ENCODE measurements at places on chromosomes 12 and 14.

- H3K4me1 ChIP-seq: no peaks in the 10 kb centered on the region
- no peak overlapping the region for H3K4me3 ChIP-seq
- no peak for DNase-seq
- no peak overlapping the region for H3K27ac ChIP-seq
- peaks cover 24% of the 10 kb centered on the region for H3K36me3 ChIP-seq
Measured at GRCh38 chr12:14275886-14276285, 89.6 kb upstream of the ATF7IP start.

- DNase-seq: no peak
- no peaks in the 10 kb centered on the region for H3K4me1 ChIP-seq
- H3K4me3 ChIP-seq: no peak overlapping the region
- H3K27ac ChIP-seq: no peak overlapping the region
Measured at GRCh38 chr12:130452546-130452945, 114.9 kb downstream of the PIWIL1 start.

- H3K36me3 ChIP-seq: no peaks in the 10 kb centered on the region
- no peak overlapping the region for H3K27ac ChIP-seq
- no peaks in the 10 kb centered on the region for H3K4me1 ChIP-seq
- H3K27me3 ChIP-seq: peaks cover 56% of the 10 kb centered on the region
- no peak for DNase-seq
Measured at GRCh38 chr12:49294086-49294803, 702 bp upstream of the PRPH start.

GRCh38 chr12:55955800-55956508 lies 9.9 kb downstream of the PMEL start:
- H3K27ac ChIP-seq: no peak overlapping the region
- H3K27me3 ChIP-seq: no peaks in the 10 kb centered on the region
- H3K4me1 ChIP-seq: no peaks in the 10 kb centered on the region
- peaks cover 4% of the 10 kb centered on the region for H3K36me3 ChIP-seq
- DNase-seq: peak; percentile 58

DNA sequence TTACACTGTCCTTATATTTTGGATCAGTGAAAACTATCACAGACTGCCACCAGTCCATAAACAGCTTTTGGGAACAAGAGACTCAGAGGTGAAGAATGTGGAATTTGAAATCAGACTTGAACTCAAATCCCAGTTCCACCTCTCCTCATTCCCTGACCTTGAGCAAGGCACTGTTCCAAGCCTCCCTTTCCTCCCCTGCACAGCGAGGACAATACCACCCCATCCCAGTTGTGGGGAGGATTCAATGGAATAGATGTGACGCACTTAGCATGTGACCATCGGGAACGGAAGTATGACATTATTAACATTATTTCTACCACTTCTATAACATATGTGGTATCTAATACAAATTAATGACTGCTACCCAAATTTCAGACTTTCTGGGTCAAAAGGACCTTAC lies 63.5 kb downstream of the DPF3 start:
- H3K27me3 ChIP-seq: no peaks in the 10 kb centered on the region
- H3K4me3 ChIP-seq: no peak overlapping the region
- no peaks in the 10 kb centered on the region for H3K36me3 ChIP-seq

DNA sequence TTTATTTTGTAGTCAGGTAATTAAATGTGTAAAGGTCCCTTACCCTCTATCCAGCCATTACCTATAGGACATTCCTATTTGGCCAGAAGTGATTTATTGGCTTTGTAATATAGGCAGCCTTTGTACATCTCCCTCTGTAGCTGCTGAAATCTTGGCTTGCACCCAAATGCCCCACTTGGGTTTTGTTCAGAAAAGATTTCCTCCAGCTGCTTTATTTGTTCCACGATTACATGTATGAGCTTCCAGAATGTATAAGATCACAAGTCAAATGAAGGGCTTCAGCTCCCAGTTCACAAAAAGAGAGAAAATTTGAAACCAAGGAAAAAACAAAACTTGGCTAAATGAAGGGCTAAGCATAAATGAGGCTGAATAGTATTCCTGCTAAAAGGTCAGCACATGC lies 103.4 kb downstream of the EFCAB11 start:
- no peaks in the 10 kb centered on the region for H3K36me3 ChIP-seq
- DNase-seq: no peak
- H3K4me3 ChIP-seq: no peak overlapping the region
- no peak overlapping the region for H3K27ac ChIP-seq
- no peaks in the 10 kb centered on the region for H3K27me3 ChIP-seq

GRCh38 chr12:65526311-65526710 lies 247.8 kb downstream of the MSRB3 start:
- no peak overlapping the region for H3K27ac ChIP-seq
- DNase-seq: no peak
- H3K4me3 ChIP-seq: no peak overlapping the region
- no peaks in the 10 kb centered on the region for H3K4me1 ChIP-seq
- H3K36me3 ChIP-seq: no peaks in the 10 kb centered on the region
- no peaks in the 10 kb centered on the region for H3K27me3 ChIP-seq

GRCh38 chr14:96502621-96503305 lies 581 bp downstream of the PAPOLA start:
- peak overlapping the region; percentile 98 for H3K4me3 ChIP-seq
- H3K27me3 ChIP-seq: no peaks in the 10 kb centered on the region
- peak overlapping the region; percentile 16 for H3K27ac ChIP-seq
- H3K4me1 ChIP-seq: no peaks in the 10 kb centered on the region
- DNase-seq: peak; percentile 50

DNA sequence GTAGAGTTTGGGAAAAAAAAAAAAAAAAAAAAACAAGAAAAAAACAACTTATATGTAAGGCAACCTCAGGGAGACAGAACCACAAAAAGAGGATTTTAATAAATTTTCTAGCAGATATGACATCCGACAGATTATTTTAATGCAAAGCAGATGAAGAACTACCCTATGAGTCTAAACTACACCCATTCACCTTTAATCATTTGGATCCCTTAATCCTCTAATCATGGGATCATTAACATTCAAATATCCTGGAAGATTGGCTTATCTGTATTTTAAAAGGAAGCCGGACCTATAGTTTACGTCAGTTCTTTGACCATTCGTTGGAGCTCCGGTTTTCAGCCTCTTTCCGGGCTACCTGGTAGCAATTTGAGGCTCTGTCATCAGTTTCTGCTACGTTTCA lies at the start of gene DPPA3:
Gene DPPA3, plus strand, starts transcription at position 301 of the 400 bp plus-strand sequence. CDS start 138 bp downstream, outside the sequence.
- no peaks in the 10 kb centered on the region for H3K27me3 ChIP-seq
- H3K4me1 ChIP-seq: peaks cover 2% of the 10 kb centered on the region
- H3K4me3 ChIP-seq: no peak within 1 kb of the TSS
- H3K36me3 ChIP-seq: no peaks in the 10 kb centered on the region
- DNase-seq: no peak

DNA sequence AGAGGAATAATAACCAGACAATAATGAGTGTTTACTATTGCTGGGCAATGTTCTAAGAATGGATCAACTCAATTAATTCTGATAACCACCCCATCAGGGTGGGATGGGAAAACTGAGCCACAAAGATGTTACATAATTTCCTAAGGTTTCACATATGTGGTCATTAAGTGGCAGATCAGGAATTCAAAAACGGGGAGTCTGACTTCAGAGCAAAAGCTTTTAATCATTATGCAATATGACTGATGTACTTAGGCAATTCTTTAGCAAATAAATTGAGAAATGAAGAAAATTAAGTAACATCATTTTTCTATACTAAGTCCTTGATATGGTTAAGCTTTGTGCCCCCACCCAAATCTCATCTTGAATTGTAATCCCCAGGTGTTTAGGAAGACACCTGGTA lies 53.4 kb downstream of the PLCZ1 start:
- no peak overlapping the region for H3K4me3 ChIP-seq
- 0 out of 2 replicates have a peak, but pooled peaks cover 2% of the 10 kb centered on the region for H3K4me1 ChIP-seq
- no peak for DNase-seq
- no peak overlapping the region for H3K27ac ChIP-seq

DNA sequence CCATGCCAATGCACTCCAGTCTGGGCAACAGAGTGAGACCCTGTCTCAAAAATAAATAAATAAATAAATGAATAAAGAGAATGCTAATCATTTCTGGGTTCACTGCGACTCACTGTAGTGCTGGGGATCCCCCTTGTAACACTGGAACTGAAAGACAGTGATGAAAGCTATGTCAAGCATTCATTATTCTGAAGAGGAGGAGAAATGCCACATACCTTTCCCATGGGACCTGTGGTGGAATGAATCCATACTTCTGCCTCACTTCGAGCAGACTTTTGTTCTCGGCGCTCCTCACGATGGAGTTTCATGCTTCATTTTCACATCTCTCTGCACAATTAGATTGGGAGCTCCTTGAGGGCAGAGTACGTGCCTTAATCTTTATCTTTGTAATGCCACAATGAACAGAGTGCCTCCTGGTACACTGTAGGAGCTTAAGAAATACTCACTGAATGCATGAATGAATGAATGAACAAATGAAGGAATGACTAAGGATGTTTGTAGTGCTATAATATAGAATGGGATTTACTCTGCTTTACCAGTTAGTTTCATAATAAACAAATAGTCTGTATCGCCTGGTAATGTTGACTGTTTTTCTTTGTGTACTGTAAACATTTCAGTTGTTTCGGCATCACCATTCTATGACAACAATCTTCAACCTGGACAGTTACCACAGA lies 45.8 kb downstream of the DRAM1 start:
- no peaks in the 10 kb centered on the region for H3K4me1 ChIP-seq
- DNase-seq: no peak
- no peaks in the 10 kb centered on the region for H3K36me3 ChIP-seq
- H3K4me3 ChIP-seq: no peak overlapping the region
- H3K27ac ChIP-seq: no peak overlapping the region

GRCh38 chr12:109637348-109637747 lies 63.8 kb downstream of the MVK start:
- no peaks in the 10 kb centered on the region for H3K4me1 ChIP-seq
- H3K27ac ChIP-seq: no peak overlapping the region
- H3K27me3 ChIP-seq: no peaks in the 10 kb centered on the region
- no peak overlapping the region for H3K4me3 ChIP-seq
- no peak for DNase-seq
- no peaks in the 10 kb centered on the region for H3K36me3 ChIP-seq

- H3K27ac ChIP-seq: no peak overlapping the region
- no peak for DNase-seq
- H3K4me1 ChIP-seq: no peaks in the 10 kb centered on the region
- no peak overlapping the region for H3K4me3 ChIP-seq
Measured at GRCh38 chr14:54579621-54580020, 12.7 kb downstream of the SAMD4A start.

- no peaks in the 10 kb centered on the region for H3K4me1 ChIP-seq
- H3K27me3 ChIP-seq: no peaks in the 10 kb centered on the region
- H3K27ac ChIP-seq: no peak overlapping the region
- no peak overlapping the region for H3K4me3 ChIP-seq
Measured at GRCh38 chr12:130562716-130563115, 153.4 kb downstream of the RIMBP2 start.

DNA sequence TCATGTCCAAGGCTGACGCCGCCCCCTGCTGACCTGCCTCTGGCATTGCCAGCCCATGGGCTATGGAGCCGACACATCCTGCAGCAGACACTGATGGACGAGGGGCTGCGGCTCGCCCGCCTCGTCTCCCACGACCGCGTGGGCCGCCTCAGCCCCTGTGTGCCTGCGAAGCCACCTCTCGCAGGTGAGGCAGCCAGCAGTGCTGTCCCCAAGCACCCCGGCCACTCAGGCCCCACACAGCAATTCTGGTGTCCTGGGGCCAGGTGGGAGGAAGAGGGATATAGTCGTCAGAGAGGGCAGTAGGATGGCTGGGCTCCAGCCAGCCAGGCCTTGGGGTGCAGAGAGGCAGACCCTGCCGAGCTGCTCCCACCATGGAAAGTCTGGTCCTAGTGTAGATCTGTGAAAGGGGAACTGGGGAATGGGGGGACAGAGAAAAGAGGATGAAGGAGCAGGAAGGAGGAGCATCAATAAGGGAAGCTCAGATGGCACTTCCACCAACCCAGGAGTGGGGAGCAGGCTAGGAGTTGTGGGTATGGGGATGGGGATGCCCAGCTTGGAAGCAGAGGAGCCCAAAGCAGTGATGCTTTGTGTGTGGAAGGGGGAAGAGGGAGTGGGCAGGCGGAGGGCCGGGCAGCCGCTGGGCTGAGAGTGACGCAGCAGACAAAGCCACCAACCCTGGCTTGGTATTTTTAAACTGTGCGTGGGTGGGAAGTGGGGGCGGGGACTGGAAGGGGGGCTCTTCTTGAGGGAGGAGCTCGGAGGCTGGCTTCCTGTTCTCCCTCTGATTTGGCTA lies 4.7 kb downstream of the NAB2 start:
- H3K4me1 ChIP-seq: no peaks in the 10 kb centered on the region
- DNase-seq: peak; percentile 85
- peak overlapping the region; percentile 26 for H3K27ac ChIP-seq
- H3K27me3 ChIP-seq: no peaks in the 10 kb centered on the region

GRCh38 chr12:55849616-55850343 lies 7.0 kb upstream of the MMP19 start:
- H3K27me3 ChIP-seq: no peaks in the 10 kb centered on the region
- no peaks in the 10 kb centered on the region for H3K4me1 ChIP-seq
- H3K36me3 ChIP-seq: no peaks in the 10 kb centered on the region
- H3K27ac ChIP-seq: no peak overlapping the region

- no peak for DNase-seq
- H3K27me3 ChIP-seq: no peaks in the 10 kb centered on the region
- H3K4me3 ChIP-seq: no peak overlapping the region
- H3K4me1 ChIP-seq: no peaks in the 10 kb centered on the region
Measured at GRCh38 chr12:132159555-132160003, 15.3 kb downstream of the NOC4L start.

- no peak overlapping the region for H3K27ac ChIP-seq
- no peak overlapping the region for H3K4me3 ChIP-seq
- H3K27me3 ChIP-seq: no peaks in the 10 kb centered on the region
- no peaks in the 10 kb centered on the region for H3K36me3 ChIP-seq
Measured at GRCh38 chr14:36600431-36600830, 18.0 kb upstream of the NKX2-8 start.

- peaks cover 5% of the 10 kb centered on the region for H3K36me3 ChIP-seq
- H3K4me3 ChIP-seq: no peak overlapping the region
- no peak for DNase-seq
- no peaks in the 10 kb centered on the region for H3K4me1 ChIP-seq
- no peak overlapping the region for H3K27ac ChIP-seq
- H3K27me3 ChIP-seq: no peaks in the 10 kb centered on the region
Measured at GRCh38 chr14:76666746-76667145, 94.5 kb upstream of the VASH1 start.
